ENCODE measurements at places on chromosomes 2 and 18. TPM values are rescaled to one million over a fixed set of nuclear protein-coding genes. Genes with fewer than 3 reads are reported as not detected.

Gene GALNT13
- total RNA-seq = not detected

Gene IL36G
- not detected for total RNA-seq

Gene IL36B
- total RNA-seq = not detected

Gene TMEFF2
- total RNA-seq = 1.4 TPM

Gene REG1B
- total RNA-seq = not detected

Gene CAPN13
- total RNA-seq = not detected

Gene CCBE1
- 1.8 TPM for total RNA-seq

Gene CTDSP1
- 97.8 TPM for total RNA-seq

Gene MOGAT1
- not detected for total RNA-seq

Gene IL1RN
- total RNA-seq = not detected

Gene NOSTRIN
- not detected for total RNA-seq

Gene KCNG2
- not detected for total RNA-seq

Gene SEMA4F
- total RNA-seq = 17.4 TPM

Gene GPBAR1
- 0.26 TPM for total RNA-seq

Gene SOCS6
- 17.3 TPM for total RNA-seq

Gene SEPTIN10
- total RNA-seq = 90.9 TPM

Gene ABCG5
- not detected for total RNA-seq

Gene ZNF385B
- 0.25 TPM for total RNA-seq

Gene SERPINB5
- not detected for total RNA-seq

Gene ITGA4
- total RNA-seq = 23.0 TPM

Gene NEDD4L
- 21.6 TPM for total RNA-seq

Gene GALR1
- not detected for total RNA-seq

Gene CDK5R2
- total RNA-seq = not detected

Gene LRRFIP1
- 84.7 TPM for total RNA-seq

Gene PCARE
- not detected for total RNA-seq

Gene REV1
- total RNA-seq = 25.0 TPM

Gene SERPINB10
- not detected for total RNA-seq

Gene TMEM37
- total RNA-seq = 0.77 TPM

Gene UGP2
- total RNA-seq = 105 TPM

Gene TMEM17
- total RNA-seq = 3.8 TPM

Gene BAZ2B
- 31.6 TPM for total RNA-seq

Gene KCTD18
- total RNA-seq = 17.3 TPM

All from chondrocyte (in vitro differentiated cells).